M059J (cell line): ENCODE measurements at places on chromosomes 2 and 18.

GRCh38 chr18:26227051-26227670 is 916 bp downstream of the TAF4B start:
- peak; percentile 14 for DNase-seq

DNA sequence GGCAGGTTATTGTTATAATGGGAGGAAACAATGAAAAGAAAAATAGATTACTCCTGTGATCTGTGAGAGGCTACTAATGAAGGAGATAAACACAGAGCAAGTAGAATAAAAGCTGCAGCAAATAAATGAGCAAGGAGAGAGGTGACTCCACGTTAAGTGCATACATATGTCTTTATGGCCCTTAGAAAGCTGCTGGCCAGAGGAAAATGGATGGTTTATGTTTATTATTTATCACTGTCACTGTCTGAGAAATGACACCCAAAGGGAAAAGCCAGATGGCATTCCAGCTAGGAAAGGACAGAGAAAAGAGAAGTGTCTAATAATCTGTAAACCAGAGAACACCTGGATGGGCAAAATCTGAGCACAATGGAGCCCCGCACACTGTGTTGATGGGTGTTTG is 122.9 kb upstream of the DDX18 start:
- DNase-seq = no peak

- DNase-seq = no peak
Measured at GRCh38 chr18:23704806-23705205, 15.6 kb downstream of the LAMA3 start.

DNA sequence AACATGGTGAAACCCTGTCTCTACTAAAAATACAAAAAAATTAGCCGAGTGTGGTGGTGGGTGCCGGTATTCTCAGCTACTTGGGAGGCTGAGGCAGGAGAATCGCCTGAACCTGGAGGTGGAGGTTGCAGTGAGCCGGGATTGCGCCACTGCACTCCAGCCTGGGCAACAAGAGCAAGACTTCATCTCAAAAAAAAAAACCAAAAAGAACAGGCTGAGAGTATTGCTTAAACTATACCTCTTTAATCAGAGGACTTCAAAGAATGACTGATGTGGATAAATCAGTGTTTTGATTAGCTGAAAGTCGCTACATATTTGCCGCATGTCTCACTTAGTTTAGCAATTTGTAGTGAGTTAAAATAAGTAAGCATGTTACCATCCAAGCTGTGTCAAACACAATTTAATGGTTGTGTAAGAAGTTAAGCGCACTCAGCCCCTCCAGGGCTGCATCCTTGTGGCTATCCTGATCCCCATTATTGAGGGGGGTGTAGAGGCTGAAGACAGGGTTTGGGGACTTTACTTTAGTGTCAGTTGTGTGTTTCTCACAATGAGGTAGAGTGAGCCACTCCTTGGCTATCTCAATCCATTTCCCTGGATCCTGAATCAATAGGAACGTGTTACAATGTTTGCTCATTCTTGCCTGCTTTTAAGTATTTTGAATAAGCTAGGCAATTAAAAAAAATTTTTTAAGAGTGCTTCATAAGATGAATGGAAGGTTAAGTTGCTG is 11.0 kb upstream of the FARP2 start:
- peak; percentile 7 for DNase-seq

- no peak for DNase-seq
Measured at GRCh38 chr2:4020649-4021048, 317.3 kb downstream of the DCDC2C start.

DNA sequence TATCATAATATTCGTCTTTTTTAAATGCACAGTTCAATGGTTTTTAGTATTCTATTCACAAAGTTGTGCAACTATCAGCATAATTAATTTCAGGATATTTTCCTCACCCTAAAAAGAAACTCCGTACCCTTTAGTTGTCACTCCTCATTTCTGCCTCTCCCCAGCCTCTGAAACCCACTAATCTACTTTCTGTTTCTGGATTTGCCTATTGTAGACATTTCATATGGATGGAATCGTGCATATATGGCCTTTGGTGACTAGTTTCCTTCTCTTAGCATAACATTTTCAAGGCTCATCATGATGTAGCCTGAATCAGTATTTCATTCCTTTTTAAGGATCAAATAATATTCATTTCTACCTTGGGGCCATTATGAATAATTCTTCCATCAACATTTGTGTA is 18.5 kb downstream of the NEURL3 start:
- DNase-seq = no peak

DNA sequence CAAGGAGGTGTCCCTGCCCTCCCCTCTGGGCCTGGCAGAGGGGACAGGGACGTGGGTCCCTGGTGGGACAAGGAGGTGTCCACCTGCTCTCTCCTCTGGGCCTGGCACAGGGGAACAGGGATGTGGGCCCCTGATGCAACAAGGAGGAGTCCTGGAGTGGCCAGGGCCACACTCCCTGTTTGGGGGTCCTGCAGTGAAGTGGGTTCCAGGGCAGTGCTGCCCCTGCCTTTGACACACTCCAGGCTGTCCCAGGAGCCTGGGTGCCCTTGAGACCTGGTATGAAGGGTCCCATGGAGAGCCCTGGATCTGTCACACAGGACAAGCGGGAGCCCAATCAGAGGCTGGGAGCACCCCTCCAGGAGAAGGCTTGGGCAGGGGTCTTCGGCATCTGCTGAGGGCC is 75.8 kb upstream of the GPC1 start:
- no peak for DNase-seq

DNA sequence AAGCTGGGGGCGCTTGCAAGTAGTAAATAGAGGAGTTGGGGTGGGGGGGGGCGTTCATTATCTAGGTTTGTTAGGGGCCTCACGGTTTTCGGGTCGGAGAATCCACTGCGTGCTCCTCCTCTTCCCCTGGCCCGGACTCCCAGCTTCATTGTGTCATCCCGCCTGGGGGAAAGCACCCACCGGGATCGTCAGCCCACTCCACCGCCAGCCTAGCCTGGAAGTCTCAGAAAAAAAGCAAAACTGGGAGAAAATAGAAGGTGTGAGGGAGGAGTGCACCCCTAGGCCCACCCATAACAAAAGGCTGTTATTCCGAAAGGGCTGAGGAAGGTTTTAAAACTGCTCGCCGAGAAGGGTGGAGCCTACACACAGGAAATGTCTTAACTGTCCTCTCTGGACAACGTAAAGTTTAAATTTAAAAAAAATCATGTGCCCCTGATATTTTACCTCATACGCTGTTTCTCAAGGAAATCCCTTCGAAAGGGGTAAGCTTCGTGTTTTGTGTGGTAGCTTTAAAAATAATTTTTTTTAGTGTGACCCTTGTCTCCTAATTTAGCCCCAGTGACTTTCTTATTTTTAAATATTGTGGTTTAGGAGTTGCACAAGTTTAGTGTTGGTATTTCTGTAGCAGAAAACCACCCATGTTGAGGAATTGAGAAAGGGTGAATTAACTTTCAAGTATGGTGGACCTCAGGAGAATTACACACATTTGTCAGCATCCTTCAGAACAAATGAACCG is 104.2 kb downstream of the SPTBN1 start:
- no peak for DNase-seq

- DNase-seq = no peak
Measured at GRCh38 chr2:117330641-117331040, 483.9 kb upstream of the DDX18 start.

DNA sequence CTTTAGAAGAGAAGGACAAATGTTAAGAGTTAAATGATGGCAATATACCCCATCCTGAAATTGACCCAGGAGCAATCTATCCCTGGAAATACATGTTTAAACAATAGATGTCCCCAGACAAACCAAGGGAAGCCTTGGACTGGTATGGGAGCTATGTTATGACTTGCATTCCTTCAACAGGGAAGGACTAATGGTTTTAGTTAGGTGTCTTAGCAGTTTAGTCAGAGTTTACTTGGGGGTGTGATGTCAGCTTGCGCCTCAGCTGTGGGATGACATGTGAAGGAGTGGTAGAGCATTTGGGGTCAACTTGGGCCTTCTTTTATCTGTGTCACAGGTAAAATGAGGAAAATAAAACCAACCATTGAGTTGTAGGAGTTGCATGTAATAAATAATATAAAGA is 36.8 kb downstream of the SPC25 start:
- no peak for DNase-seq

DNA sequence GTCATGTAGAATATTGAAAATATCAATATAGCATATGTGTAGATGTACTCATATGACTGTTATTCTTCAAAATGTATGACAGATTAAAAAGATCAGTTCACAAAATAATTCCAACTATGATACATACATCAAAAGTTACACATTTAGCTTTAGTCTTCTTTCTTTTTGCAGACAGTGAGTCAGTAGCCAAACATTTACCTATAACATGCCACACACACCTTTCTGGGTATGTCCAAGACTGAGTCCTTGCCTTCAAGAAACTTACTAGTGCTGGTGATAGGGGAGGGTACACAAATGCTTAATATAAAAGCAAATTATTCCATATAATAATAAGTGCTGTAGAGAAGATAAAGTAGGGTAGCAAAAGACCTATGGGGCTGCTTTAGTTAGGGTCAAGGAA is 152.9 kb upstream of the WDSUB1 start:
- DNase-seq = no peak

GRCh38 chr2:232418466-232419244 is 12.0 kb downstream of the ALPG start:
- peak; percentile 42 for DNase-seq

DNA sequence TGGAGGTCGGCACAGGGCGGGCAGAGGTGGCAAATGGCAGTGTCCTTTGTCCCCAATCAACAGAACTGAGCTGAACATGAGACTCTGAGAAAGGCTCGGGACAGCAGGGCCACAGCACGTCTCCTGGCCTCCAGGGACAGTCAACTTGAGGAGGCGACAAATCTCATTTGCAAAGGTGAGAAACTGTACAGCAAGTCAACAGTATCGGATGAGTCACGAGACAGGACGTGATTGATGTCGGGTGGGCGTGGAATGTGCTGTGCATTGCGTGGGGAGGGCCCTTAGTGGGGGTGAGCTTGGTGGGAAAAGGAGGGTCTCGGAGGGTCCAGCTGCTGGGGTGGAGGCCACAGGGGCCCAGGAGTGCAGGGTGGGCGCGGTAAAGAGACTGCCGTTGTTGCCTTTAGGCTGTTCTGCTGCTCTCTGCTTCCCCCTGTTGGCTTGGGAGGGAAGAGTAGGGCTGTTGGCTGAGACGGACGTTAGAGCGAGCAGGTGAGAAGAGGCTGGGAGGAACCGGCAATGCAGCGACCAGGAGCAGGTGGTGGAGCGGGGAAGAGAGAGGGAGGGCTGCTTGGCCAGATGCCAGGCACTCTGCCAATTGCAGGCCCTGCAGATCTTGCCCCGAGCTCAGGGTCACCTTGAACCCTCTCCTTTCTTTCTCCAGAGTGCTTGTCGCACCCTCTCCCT is 164.3 kb downstream of the BCL2 start:
- DNase-seq = peak; percentile 35

- DNase-seq = no peak
Measured at GRCh38 chr2:139529080-139529479, 748.9 kb upstream of the NXPH2 start.

GRCh38 chr2:191866675-191867506 is 20.0 kb upstream of the CAVIN2 start:
- DNase-seq = peak; percentile 92

DNA sequence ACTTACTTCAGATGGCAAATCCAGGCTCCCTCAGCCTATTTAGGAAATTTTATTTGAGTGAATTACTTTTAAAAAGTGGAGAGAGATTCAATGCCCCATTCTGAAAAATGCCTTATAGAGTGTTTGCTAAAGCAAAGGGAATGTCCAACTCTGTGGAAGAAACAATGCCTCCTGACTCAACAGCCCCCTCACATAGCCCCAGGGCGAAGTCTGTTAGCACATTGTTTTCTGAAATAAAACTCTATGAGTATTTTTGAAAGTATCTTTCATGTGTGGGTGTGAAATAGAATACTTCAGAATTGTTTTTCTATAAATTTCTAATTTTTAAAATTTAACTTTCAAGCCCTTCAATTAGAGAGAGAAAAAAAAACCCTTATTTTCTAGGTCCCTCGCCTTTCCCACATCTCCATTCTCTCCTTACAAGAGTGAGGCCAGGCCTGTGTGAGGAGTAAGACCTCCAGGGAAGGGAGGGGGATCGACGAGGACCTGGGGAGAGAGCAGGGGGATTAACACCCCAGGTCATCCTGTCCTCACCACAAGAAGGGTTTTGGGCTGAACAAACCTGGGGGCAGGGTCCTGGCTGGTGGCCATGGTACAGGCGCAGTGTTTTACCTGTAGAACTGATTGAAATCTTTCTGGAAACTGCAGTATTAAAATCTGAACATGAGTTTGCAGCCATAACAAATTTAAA is 141.4 kb downstream of the SNTG2 start:
- peak; percentile 63 for DNase-seq

- no peak for DNase-seq
Measured at GRCh38 chr2:231360401-231360800, 35.1 kb upstream of the B3GNT7 start.

DNA sequence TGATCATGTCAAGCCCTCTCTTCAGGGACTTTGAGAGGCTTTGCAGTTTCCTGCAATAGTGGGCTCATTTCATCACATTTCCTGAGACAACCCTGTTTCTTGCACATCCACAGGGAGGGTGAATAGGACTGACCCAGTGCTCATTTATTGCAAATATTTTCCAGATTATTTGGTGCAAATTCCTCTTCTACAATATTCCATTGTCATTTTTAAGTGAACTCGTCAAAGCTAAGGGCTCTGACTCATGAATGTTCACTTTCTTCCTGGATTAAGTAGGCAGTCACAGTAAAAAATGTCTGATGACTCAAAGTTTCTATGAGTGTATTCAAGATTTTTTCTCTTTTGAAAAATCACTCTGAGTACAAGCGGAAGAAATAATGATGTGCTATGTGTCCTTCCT is 225.5 kb upstream of the GALNT5 start:
- peak; percentile 88 for DNase-seq

DNA sequence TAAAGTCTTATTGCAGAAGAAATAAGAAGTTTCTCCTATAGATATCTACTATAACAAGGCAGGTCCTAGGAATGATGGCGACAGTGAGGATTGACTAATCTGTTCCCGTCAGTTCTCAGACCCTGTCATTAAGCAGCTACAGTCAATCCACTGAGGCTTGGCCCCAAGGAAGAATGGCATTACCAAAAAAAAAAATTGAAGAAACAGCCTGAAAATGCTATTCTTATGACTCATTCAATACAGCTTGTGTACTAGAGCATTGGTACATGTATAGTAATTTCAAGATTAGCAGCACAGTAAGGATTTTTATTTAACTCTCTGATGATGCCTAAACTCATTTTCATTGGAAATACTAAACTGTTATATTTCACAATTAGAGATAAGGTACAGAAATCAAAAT is 1096.1 kb upstream of the NXPH2 start:
- no peak for DNase-seq

DNA sequence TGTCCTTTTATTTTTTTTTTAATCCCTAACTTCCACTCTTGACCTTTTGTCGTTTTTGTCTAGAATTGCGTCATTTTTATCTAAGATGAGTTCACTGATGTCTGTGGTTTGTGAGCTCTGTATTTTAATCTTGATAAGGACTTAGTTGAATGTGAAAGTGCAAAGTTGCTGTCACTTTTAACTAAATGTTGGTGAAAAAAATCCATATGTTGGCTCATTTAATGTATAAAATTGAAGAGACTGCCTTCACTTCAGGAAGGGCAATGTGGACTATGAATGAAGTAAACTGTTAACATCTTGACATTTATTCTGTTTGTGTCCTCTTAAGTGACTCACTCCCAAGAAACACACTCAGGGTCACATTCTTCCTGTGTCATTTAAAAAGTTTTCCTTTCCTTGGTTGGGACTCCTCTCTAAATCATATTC is 256.6 kb upstream of the RASGRP3 start:
- peak; percentile 67 for DNase-seq

GRCh38 chr2:15159206-15159605 is 401.9 kb downstream of the NBAS start:
- DNase-seq = no peak

- no peak for DNase-seq
Measured at GRCh38 chr2:2932692-2933305, 444.8 kb downstream of the EIPR1 start.
